DND-41 (cell line): ENCODE measurements at places on chromosomes 6 and 20.

DNA sequence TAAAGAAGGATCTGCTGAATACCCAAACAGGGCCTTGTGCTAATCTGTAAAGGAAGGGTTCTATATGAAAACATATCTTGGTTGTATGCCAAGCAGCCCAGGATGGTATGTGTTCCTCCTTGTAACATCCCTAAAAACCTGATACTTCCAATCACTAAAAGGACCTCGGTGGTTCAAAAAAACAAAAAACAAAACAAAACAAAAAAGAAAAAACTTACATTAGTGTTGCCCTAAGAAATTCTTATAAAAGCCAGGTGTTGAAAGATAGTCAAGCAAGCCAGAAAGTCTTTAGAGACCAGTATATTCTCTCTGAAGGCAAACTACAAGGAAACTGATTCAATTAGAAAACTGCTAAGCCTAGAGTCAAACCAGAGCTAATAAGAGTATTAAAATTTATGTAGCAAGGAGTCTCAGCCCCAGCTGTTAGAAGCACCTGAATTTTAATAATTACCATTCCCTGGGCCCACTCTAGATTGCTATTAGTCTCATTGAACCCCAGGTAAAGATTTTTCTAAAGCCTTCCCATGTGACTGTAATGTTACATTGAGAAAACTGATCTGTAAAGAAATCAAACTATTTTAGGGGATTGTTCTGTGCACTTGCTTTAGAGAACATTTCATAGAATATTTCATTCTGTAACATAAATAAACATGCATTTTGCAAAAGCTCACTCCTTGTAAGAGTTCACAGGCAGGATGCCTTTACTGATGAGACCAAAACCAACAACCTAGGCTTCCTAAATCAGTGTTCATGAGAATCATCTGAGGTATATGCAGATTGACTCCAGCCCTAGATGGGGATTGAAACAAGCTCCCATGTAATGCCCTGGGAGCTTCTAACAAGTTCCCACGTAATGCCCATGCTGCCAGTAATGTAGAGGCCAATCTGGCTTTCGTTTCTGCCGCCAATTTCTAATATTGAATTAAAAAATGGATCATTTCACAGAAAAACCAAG lies 95.2 kb upstream of the BTN3A2 start:
- peaks cover 4% of the 10 kb centered on the region; the same call in 1 of the 2 replicates for H3K36me3 ChIP-seq
- H3K4me3 ChIP-seq: peak overlapping the region; percentile 83
- no peaks in the 10 kb centered on the region for H3K27me3 ChIP-seq
- peaks cover 26% of the 10 kb centered on the region for H3K4me1 ChIP-seq
- peak; percentile 48 for DNase-seq

DNA sequence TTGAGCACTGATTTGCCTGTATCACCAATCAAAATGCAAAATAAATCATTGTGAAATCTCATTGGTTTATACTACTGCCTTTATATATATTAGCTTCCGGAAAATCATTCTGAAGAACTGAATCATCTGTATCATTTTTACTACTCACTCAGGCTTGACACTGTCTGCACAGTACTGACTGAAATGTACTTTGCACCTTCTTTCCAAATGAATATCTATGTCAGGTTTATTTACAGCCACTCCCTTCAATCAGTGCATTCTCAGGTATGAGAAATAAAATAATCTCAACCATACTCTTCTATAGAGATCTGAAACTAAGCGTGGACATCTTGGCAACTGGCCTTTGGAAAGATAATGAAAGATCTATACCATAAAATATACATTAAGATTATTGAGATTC lies 2.7 kb downstream of the KHDRBS2 start:
- H3K36me3 ChIP-seq: no peaks in the 10 kb centered on the region
- no peak for DNase-seq
- H3K4me3 ChIP-seq: no peak overlapping the region
- no peaks in the 10 kb centered on the region for H3K27me3 ChIP-seq
- H3K27ac ChIP-seq: no peak overlapping the region
- no peaks in the 10 kb centered on the region for H3K4me1 ChIP-seq

DNA sequence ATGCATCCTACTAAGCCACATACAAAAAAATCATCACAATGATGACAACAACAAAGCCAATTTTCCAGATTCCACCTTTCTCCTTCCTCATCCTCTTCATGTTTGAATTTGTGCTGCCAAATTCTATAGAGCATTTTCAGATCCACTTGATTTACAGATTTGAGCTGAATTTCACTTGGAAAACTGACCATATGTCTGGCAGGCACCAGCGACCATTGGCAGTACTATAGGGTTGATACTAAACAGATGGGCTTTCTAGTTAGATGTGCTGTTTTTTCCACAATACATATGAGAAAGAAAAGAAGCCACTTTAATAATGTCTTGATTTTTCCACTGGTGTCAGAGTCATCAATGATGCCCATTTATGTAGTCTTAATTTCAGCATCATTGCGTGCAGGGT lies 127.0 kb downstream of the PHACTR3 start:
- H3K27ac ChIP-seq: no peak overlapping the region
- H3K27me3 ChIP-seq: peaks cover 45% of the 10 kb centered on the region
- H3K4me1 ChIP-seq: no peaks in the 10 kb centered on the region
- DNase-seq: no peak
- no peaks in the 10 kb centered on the region for H3K36me3 ChIP-seq
- no peak overlapping the region for H3K4me3 ChIP-seq

DNA sequence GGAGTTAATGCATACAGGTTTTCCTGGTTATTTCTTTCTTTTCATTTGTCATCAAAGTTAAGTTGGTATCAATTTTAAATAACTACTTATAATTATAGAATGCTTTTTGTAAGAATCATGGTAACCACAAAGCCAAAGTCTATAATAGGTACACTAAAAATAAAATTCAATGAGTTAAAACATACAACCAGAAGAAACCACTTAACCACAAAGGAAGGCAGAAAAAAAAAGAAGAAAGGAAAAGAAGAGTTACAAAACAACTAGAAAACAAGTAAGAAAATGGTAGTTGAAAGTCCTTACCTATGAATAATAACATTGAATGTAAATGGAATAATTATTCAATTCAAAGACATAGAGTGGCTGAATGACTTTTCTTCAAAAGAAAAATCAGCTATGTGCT lies 45.6 kb downstream of the THBS2 start:
- no peak for DNase-seq
- no peak overlapping the region for H3K27ac ChIP-seq

DNA sequence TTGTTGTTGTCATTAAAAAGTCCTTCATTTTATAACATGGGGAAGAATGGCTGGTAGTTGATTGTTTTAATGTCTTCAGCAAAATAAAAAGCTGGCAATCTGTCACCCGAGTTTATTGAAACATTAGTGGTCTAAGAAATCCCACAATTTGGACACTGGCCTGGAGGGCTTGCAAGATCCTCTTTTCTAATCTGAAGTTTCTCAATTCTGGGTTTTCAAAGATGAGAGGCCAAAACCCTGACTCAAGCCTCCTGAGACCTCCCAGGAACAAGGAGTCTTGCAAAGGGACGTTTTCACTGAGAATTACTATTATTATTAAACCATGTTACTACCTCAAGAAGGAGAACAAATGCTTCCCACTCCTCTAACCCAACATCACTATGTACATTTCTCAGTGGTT lies 19.5 kb downstream of the MAP1LC3A start:
- no peaks in the 10 kb centered on the region for H3K4me1 ChIP-seq
- no peaks in the 10 kb centered on the region for H3K27me3 ChIP-seq
- H3K36me3 ChIP-seq: peaks cover 73% of the 10 kb centered on the region
- no peak overlapping the region for H3K4me3 ChIP-seq
- no peak overlapping the region for H3K27ac ChIP-seq

DNA sequence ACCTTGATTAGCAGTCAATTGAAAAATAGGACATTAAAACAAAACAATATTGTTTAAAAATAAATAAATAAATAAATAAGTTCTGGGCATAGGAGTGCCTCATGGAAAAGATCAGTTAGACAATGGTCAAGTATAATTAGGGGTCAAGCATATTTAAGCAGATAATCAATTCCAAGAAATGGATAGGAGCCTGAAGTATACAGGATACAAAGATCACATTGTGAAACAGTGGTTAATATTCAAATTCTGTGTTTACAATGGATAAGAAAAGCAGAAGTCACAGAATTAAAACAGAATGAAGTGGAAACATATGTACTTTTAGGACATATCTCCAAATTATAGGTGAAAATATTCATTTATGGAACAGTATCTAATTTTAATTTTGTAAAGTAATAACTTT lies 1028.6 kb upstream of the CITED2 start:
- H3K36me3 ChIP-seq: no peaks in the 10 kb centered on the region
- no peak overlapping the region for H3K27ac ChIP-seq
- H3K27me3 ChIP-seq: no peaks in the 10 kb centered on the region
- no peaks in the 10 kb centered on the region for H3K4me1 ChIP-seq

GRCh38 chr6:33273924-33274902 lies 2.3 kb downstream of the RPS18 start:
- no peak for DNase-seq
- peaks cover 71% of the 10 kb centered on the region for H3K36me3 ChIP-seq
- H3K27me3 ChIP-seq: no peaks in the 10 kb centered on the region
- H3K4me1 ChIP-seq: peaks cover 76% of the 10 kb centered on the region
- no peak overlapping the region for H3K27ac ChIP-seq

- no peak for DNase-seq
- H3K27ac ChIP-seq: no peak overlapping the region
- no peak overlapping the region for H3K4me3 ChIP-seq
Measured at GRCh38 chr6:129141499-129141898, 258.6 kb downstream of the LAMA2 start.

GRCh38 chr6:144327081-144327480 lies 41.9 kb downstream of the UTRN start:
- H3K27ac ChIP-seq: no peak overlapping the region
- H3K4me3 ChIP-seq: no peak overlapping the region
- no peaks in the 10 kb centered on the region for H3K36me3 ChIP-seq
- no peaks in the 10 kb centered on the region for H3K4me1 ChIP-seq

DNA sequence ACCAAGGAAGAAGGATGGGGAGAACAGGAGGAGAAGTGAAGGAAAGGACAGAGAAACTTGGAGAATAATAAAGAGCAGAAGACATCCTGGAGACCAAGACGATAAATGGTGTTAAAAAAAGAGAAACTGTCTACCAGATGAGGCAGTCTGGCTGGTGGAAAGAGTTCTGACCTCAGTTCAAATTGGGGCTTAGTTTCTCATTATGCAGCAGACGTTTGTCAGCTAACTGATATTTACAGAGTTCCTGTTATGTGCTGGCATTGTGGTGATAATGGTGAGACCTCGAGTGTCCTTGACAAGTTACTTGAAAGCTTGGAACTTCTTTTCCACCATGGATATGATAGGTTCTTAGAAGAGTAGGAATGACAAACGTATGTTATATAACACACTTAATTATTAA lies 142.7 kb downstream of the LRRC1 start:
- no peaks in the 10 kb centered on the region for H3K27me3 ChIP-seq
- peak overlapping the region; percentile 88 for H3K27ac ChIP-seq
- peak; percentile 35 for DNase-seq
- no peak overlapping the region for H3K4me3 ChIP-seq
- H3K4me1 ChIP-seq: peaks cover 40% of the 10 kb centered on the region
- no peaks in the 10 kb centered on the region for H3K36me3 ChIP-seq

- DNase-seq: no peak
- no peak overlapping the region for H3K4me3 ChIP-seq
- H3K4me1 ChIP-seq: no peaks in the 10 kb centered on the region
- H3K36me3 ChIP-seq: peaks cover 11% of the 10 kb centered on the region; the same call in 1 of the 2 replicates
- H3K27me3 ChIP-seq: no peaks in the 10 kb centered on the region
Measured at GRCh38 chr6:156852147-156852857, 75.1 kb downstream of the ARID1B start.

DNA sequence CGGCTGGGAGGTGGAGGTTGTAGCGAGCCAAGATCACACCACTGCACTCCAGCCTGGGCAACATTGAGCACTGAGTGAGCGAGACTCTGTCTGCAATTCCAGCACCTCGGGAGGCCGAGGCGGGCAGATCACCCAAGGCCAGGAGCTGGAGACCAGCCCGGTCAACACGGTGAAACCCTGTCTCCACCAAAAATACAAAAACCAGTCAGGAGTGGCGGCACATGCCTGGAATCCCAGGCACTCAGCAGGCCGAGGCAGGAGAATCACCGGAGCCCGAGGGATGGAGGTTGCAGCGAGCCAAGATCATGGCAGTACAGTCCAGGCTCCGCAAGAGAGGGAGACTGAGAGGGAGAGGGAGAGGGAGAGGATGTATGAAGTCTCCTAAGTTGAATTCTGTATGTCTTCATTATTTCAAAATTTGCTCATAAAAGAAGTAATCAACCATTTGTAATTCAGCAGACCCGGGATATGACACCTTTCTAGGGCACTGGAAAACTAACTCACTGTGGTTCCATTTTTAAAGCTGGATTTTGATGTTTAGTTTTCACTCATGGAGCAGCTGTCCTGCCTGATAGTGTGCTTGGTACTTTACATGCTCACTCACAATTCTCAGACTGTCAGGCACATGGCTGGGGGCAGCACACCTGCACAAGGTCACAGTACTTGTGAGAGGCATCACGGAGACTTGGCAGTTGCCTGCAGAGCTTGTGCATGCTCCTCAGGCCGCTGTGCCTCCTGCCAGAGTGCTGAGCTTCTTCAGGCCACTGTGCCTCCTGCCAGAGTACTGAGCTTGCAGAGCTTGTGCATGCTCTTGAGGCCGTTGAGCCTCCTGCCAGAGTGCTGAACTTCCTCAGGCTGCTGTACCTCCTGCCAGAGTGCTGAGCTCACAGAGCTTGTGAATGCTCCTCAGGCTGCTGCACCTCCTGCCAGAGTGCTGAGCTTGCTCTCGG lies 106.2 kb downstream of the ERMARD start:
- DNase-seq: no peak
- no peaks in the 10 kb centered on the region for H3K27me3 ChIP-seq
- H3K4me3 ChIP-seq: no peak overlapping the region
